Activated naive CD8-positive, alpha-beta T cell treated with anti-CD3 and anti-CD28 coated beads, Interleukin-2, amount 50 U/mL, for 16 hours (primary cell): ENCODE measurements at places on chromosomes 13 and 19.

- DNase-seq: no peak
These were observed 59.8 kb upstream of the C1QTNF9 start for GRCh38 chr13:24249624-24250023.

- DNase-seq: peak; percentile 37
These were observed 15.3 kb downstream of the CDX2 start for GRCh38 chr13:27953676-27954405.

- no peak for DNase-seq
These were observed 6.4 kb downstream of the NFIX start for GRCh38 chr19:13001502-13002165.

GRCh38 chr19:271856-272255 is 19.3 kb downstream of the PLPP2 start:
- DNase-seq: no peak

DNA sequence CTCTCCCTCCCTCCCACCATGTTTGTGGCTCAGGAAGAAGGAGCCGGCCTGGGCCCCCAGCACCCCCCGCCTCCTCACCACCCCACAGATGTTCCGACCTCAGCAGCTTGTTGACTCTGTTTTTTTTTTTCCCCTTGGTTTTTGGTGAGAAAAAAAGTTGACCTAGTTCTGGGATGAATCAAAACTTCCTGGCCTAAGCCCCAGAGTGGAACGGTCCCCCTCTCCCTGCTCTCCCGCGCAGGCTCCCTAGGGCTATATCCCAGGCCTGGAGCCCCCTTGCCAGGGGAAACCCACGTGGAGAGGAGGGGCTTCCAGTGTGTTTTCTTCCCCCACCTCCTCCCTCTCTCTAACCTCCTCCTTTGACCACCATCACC is 4.0 kb downstream of the COL5A3 start:
- no peak for DNase-seq

DNA sequence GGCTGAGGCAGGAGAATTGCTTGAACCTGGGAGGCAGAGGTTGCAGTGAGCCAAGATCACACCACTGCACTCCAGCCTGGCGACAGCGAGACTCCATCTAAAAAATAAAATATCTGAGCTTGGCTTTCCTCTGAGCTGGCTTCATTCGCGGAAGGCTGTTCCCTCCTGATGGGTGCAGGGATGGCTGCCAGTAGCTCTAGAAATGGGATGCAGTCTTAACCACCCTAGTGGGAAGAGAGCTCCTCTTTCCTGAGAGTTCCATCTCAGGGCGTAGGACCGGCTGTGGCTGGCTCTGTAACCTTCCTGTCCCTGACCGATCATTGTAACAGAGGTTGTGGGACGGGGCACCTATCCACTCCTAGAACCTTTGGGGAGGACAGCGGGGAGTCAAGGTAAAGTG is 32.4 kb downstream of the PPP1R37 start:
- DNase-seq: no peak
